H7 (cell line): ENCODE measurements at places on chromosomes 1 and 21. TPM values are rescaled to one million over a fixed set of nuclear protein-coding genes. Genes with fewer than 3 reads are reported as not detected.

The OLFML2B gene
- total RNA-seq = 0.45 and 0.92 TPM in 2 replicates

The OR2L2 gene
- not detected in 2 replicates for total RNA-seq

The S100A5 gene
- total RNA-seq = not detected in 2 replicates

The CELA3A gene
- total RNA-seq = not detected in 2 replicates

The ACTL8 gene
- total RNA-seq = 0.97 and 1.4 TPM in 2 replicates

The SAMSN1 gene
- 0.15 and 0.90 TPM in 2 replicates for total RNA-seq

The HRNR gene
- total RNA-seq = not detected in 2 replicates

The CFHR1 gene
- not detected in 2 replicates for total RNA-seq

The KCNE1 gene
- 0.10 TPM in 1 of 2 replicates, not detected in the other for total RNA-seq

The NIBAN1 gene
- total RNA-seq = 3.6 and 3.8 TPM in 2 replicates

The B3GALT5 gene
- total RNA-seq = 3.7 and 5.7 TPM in 2 replicates

The RPE65 gene
- total RNA-seq = not detected in 2 replicates

The IL23R gene
- not detected in 2 replicates for total RNA-seq

The NR0B2 gene
- not detected in 2 replicates for total RNA-seq

The L1TD1 gene
- 103 and 168 TPM in 2 replicates for total RNA-seq

The MMEL1 gene
- 1.3 and 3.0 TPM in 2 replicates for total RNA-seq

The JMJD4 gene
- 45.3 and 54.4 TPM in 2 replicates for total RNA-seq

The GJA4 gene
- 0.85 and 3.2 TPM in 2 replicates for total RNA-seq

The GNG4 gene
- total RNA-seq = 31.6 and 39.0 TPM in 2 replicates

The KRTAP19-3 gene
- not detected in 2 replicates for total RNA-seq

The CLCC1 gene
- total RNA-seq = 24.5 and 41.3 TPM in 2 replicates

The ELF3 gene
- total RNA-seq = 3.6 and 6.9 TPM in 2 replicates

The ZNF672 gene
- total RNA-seq = 56.0 and 59.5 TPM in 2 replicates

The CRNN gene
- total RNA-seq = not detected in 2 replicates

The ADAMTS5 gene
- 0.52 and 1.5 TPM in 2 replicates for total RNA-seq

The ANGPTL3 gene
- total RNA-seq = 0.04 TPM in 1 of 2 replicates, not detected in the other
